ENCODE measurements at places on chromosomes 4 and X. TPM values are rescaled to one million over a fixed set of nuclear protein-coding genes. Genes with fewer than 3 reads are reported as not detected.

- DNase-seq = no peak
Observed at GRCh38 chr4:2497931-2498330, 29.0 kb downstream of the RNF4 start.

Gene FAM133A
- not detected for total RNA-seq

Gene SLC6A14
- not detected for total RNA-seq

- no peak for DNase-seq
Observed at GRCh38 chrX:11108253-11108941, 2.7 kb upstream of the HCCS start.

- no peak for DNase-seq
Observed at GRCh38 chrX:45200741-45201234, at the start of gene DIPK2B. Gene DIPK2B (minus strand): TSS chrX:45200876. CDS start chrX:45200826, 50 bp downstream.

Gene HNRNPDL
- total RNA-seq = 275 TPM

Gene USP17L29
- total RNA-seq = not detected

- DNase-seq = peak; percentile 27
Observed at GRCh38 chr4:72631296-72631695, 62.3 kb upstream of the ADAMTS3 start.

GRCh38 chrX:46713672-46714490 is 45.0 kb downstream of the SLC9A7 start:
- no peak for DNase-seq

- no peak for DNase-seq
Observed at GRCh38 chr4:81504112-81505003, 32.7 kb upstream of the RASGEF1B start.
